ENCODE measurements at places on chromosomes 3 and 15.

DNA sequence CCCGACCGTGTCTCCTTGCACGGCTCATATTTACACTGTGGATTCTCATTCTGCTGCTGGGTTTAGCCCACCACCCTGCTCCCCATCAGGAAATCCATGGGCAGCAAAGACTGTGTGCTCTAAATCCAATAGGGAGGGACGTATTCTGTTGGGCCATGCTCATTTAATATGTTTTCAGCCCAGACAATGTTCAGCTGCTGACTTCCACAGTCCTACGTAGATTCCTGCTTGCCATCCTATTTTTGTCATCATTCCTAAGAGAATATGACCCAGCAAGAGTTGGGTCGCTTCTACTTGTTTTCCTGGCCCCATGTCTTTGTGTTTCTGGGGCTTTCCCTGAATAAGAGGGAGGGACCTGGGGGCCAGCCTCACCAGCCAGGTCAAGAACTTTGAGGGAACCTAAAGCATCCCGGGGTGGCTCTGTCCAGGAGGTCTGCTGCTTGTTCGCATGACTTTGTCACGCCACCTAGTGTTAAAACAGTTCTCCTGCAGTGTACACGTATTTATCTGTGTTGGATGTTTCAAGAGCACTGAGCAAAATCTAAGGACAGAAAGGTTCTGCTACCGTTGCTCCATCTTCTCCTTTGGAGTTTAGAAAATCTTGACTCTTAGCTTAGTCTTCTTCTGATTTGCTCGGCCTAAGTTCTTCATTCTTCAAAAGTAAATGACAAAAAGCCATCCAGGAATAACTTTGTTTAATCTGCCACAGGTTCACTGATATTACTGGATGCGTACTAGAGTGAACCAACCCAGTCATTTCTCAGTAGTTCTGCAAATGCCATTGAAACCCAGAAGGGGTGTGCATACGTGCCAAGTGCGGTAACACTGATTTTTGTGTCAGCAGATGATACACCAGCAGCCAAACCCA lies 79.8 kb upstream of the NR2E3 start:
- DNase-seq = no peak

DNA sequence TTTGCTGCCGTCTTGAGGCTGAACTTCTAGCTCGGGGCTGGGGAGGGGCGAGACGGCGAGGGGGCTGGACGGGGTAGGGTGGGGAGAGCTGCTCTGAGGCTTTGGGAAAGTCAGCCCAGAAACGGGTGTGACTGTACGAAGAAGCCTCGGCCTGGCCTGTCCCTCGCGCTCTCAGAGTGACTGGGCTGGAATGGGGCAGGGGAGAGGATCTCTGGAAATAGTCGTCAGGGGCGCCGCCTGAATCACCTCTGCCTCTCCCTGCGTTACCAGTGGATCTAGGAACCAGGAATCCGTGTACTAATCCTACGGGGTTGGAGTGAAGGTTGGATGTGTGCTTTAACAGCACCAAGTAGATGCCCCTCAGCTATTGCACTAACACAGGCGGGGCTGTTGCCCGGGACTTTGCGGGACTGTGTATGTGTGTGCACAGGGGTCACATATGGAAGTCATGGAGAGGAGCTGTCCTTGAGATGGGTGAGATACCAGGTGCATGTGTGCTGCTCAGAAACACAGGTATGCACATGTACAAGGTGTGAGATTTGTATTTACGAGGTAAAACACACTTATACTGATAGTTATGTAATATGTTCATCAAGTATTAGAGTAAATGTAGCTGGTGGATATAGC lies 591 bp downstream of the FOXL2NB start:
- DNase-seq = no peak

DNA sequence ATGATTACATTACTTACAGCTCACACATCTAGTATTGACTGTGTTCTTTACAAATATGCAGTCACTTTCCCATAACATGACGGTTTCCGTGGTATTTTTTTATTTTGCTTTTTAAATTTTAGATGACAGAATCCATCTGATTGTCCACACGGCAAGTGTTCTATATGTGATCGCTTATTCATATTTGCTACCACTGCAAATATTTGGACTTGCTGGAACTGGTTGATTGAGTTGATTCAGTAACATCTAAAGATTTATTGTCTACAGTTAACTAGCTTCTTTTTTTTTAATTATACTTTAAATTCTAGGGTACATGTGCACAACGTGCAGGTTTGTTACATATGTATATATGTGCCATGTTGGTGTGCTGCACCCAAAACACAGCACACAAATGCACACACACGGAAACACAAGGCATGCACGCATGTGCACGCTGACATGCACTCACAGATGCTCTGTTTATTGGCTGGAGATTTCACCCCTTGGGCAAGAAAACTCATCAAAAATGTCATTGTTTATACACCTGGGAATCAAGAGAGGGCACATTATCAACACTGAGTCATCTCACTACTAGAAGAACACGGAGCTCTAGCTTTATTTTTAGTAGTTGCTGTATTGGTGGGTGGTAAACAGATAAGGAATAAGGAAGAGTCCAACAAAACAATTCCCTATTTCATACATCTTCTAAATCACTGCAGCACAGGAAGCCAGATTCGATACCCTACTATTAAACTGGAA lies 16.4 kb downstream of the ARRDC4 start:
- DNase-seq = no peak

- DNase-seq = no peak
Measured at GRCh38 chr3:110362751-110363150, 708.9 kb upstream of the NECTIN3 start.

DNA sequence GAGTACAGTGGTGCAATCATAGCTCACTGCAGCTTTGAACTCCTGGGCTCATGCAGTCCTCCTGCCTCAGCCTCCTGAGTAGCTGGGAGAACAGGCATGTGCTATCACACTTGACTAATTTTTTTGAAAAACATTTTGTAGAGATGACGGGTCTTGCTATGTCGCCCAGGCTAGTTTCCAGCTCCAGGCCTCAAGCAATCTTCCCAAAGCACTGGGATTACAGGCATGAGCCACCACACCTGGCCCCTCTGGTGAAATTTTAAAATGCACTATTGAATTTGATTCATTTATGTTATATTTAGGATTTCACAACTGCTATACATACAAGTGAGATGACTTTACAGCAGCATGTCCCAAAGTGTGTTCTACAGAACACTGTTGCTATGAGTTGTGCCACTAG lies 50.8 kb upstream of the TPM1 start:
- DNase-seq = no peak

- DNase-seq = no peak
Measured at GRCh38 chr15:69587723-69588426, 135.3 kb downstream of the RPLP1 start.

DNA sequence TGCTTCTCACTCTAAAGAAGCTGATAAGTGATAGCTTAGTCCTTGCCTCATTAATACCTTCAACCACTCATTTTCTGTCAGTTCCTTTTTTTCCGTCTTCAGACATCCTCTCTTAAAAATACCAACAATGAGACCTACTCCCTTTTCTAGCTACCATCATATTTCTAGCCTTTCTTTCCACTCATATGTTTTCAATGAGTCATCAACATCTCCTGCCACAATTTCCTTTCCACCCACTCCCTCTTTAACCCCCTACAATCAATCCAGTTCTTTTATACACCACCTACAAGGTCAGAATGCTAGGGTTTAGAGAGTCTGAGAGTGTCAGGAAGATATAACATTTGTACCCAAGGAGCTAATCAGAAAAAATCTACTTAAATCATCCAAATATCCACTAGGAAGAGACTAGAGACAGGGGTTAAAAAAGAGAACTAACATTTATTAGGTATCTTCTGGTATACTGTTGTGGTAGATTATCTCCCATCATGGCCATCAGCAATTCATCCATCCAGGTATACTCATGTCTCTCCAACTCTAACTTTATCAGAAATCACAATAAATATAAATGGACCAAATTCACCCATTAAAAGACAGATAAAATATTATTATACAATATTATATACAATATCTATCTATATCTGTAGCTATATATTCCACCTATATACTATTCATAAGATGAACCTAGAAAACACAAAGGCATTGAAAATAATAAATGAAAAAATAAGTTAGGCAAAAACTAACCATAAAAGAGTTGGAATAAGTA lies 42.5 kb downstream of the MYLK start:
- DNase-seq = no peak

DNA sequence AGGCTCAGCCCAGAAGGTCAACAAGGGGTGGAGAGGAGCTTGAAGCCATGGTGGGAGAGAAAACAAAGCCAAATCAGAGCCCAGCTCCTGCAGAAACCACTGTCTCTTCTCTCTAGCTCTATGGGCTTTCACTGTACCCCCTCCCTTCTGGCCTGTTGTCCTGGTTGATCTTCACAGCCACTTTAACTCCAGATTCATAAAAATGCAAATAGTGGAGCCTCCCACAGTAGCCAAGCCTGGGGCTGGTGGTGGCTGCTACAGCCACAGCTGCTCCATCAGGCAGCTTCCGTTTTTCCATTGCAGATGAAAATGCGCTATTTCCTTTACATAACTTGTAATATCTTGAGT lies 20.7 kb upstream of the CAV3 start:
- DNase-seq = no peak

DNA sequence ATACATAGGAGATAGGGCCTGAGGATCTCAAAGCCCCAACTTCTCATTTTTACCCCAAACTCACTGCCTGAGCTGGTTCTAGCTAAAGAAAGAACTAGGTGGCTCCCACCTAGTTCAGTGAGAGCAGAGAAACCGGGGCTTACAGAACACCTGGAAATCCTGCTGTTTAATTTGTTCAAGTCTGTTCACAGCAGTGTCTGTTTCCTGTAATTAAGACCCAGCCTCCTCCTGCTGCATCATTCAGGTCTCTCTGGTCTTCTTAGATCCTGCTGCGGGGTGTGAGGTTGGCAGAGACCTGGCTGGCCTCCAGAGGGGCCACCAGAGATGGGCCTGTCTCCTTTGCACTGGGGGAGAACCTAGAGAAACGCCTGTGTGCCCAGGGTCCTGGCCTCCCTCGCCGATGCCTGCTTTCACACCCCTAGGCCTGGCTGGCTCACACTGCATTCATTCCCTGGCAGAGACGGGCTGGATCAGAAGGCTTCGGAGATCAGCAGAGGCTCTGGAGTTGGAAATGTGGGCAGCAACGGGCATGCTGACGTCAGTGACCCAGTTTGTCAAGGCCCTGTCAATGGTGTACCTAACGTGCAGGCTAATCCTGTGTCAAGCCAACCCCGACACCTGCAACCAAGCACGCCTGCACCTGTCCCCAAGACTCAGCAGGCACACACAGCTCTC lies 4.9 kb upstream of the CHRNA3 start:
- no peak for DNase-seq

GRCh38 chr15:40731034-40731433 lies 24.0 kb downstream of the RMDN3 start:
- no peak for DNase-seq

GRCh38 chr3:126102011-126102410 lies 18.1 kb upstream of the SLC41A3 start:
- DNase-seq = no peak

DNA sequence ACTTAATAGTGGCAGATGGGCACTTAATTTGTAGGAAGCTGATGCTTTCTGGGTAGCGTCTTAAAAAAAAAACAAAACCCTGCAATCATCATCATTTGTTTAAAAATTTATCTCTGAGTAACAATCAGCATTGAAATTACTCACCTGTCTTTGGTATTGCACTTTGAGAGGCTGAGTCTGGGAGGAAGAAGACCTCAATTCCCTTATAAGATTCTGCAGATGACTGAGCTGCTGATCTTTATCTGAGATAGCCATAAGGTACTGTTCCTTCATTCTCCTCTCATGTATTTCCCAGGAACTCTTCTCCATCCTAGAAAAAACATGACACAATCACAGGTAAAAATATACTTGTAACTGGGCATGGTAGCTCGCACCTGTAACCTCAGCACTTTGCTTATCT lies 16.4 kb upstream of the HCLS1 start:
- DNase-seq = no peak

- DNase-seq = no peak
Measured at GRCh38 chr3:51929420-51930003, 12.2 kb downstream of the RRP9 start.
